ENCODE measurements at places on chromosomes 6 and 20.

DNA sequence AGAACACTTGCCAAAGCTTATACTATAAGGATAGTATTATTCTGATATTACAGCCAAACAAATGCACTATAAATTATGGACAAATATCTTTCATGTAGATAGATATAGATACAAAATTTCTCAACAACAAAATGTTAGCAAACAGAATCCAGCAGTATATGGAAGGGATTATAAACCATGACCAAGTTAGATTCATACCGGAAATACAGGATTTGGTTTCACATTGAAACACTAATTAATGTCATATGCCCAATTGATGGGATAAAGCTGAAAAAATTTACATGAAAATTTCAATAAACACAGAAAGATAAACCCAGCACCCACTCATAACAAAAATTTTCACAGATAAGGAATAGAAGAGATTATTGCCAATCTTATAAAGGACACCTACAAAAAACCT, 770.3 kb upstream of the SLC35B3 start:
- DNase-seq, result no peak
- no peaks in the 10 kb centered on the region for H3K27me3 ChIP-seq
- H3K27ac ChIP-seq, result no peak overlapping the region
- H3K4me3 ChIP-seq, result no peak overlapping the region

- peaks cover 2% of the 10 kb centered on the region for H3K27me3 ChIP-seq
- H3K4me3 ChIP-seq, result peak overlapping the region; percentile 98
- no peak overlapping the region for H3K27ac ChIP-seq
- peaks cover 16% of the 10 kb centered on the region for H3K4me1 ChIP-seq
These were observed 2.2 kb downstream of the RAB5IF start for GRCh38 chr20:36607586-36608387.

GRCh38 chr20:6091661-6092060, 31.2 kb downstream of the FERMT1 start:
- H3K36me3 ChIP-seq, result peaks cover 32% of the 10 kb centered on the region
- no peak for DNase-seq
- H3K4me3 ChIP-seq, result no peak overlapping the region
- no peaks in the 10 kb centered on the region for H3K27me3 ChIP-seq
- no peak overlapping the region for H3K27ac ChIP-seq

DNA sequence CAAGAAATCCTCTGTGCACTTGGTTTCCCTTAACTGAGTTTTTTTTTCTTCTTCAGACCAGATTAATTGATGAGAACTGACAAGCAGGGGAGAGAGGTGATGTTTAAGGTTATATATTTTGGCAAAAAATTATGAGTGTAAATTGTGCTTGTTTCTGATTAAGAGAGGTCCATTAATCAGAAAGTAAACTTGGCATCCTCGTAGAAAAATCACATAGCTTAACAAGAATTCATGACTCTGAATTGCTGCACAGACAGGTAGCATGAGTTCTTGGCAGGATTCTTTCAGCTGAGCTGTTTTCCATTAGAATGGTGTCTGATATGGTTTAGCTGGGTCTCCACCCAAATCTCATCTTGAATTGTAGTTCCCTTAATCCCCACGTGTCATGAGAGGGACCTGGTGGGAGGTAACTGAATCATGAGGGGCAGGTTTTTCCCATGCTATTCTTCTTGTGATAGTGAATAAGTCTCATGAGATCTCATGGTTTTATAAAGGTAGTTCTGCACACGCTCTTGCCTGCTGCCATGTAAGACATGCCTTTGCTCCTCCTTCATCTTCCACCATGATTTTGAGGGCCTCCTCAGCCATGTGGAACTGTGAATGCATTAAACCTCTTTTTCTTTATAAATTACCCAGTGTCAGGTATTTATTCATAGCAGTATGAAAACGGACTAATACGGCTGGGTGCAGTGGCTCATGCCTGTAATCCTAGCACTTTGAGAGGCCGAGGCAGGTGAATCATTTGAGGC, 34.2 kb upstream of the DDR1 start:
- no peak overlapping the region for H3K27ac ChIP-seq
- no peak overlapping the region for H3K4me3 ChIP-seq
- H3K4me1 ChIP-seq, result peaks cover 37% of the 10 kb centered on the region
- no peak for DNase-seq

GRCh38 chr20:45987108-45987780, 15.2 kb upstream of the ZNF335 start:
- peak; percentile 49 for DNase-seq
- no peaks in the 10 kb centered on the region for H3K36me3 ChIP-seq
- no peaks in the 10 kb centered on the region for H3K4me1 ChIP-seq
- H3K27ac ChIP-seq, result no peak overlapping the region

- H3K4me1 ChIP-seq, result no peaks in the 10 kb centered on the region
- H3K27me3 ChIP-seq, result no peaks in the 10 kb centered on the region
- no peak for DNase-seq
- H3K36me3 ChIP-seq, result no peaks in the 10 kb centered on the region
- no peak overlapping the region for H3K4me3 ChIP-seq
These were observed 42.9 kb downstream of the PHACTR3 start for GRCh38 chr20:59647271-59647670.

DNA sequence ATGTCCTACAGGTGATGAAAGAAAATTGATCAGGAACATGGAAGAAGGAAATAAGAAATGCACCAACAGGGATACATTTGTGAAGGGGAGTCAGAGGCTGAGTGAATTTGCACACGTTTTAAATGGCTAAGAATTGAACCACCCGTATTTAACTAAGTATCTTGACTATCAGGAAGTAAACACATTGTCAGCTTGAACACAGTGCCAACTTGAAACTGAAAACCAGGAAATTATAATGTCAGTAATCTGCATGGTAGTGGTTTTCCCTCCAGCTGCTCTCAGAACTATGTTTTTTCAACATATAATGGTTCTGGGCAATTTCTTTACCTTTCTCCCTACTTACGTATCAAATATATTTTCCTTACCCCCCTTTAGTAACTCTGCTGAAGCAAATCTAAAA, 366.5 kb upstream of the POU3F2 start:
- H3K27me3 ChIP-seq, result no peaks in the 10 kb centered on the region
- DNase-seq, result no peak
- H3K36me3 ChIP-seq, result no peaks in the 10 kb centered on the region
- peaks cover 5% of the 10 kb centered on the region for H3K4me1 ChIP-seq
- no peak overlapping the region for H3K4me3 ChIP-seq

DNA sequence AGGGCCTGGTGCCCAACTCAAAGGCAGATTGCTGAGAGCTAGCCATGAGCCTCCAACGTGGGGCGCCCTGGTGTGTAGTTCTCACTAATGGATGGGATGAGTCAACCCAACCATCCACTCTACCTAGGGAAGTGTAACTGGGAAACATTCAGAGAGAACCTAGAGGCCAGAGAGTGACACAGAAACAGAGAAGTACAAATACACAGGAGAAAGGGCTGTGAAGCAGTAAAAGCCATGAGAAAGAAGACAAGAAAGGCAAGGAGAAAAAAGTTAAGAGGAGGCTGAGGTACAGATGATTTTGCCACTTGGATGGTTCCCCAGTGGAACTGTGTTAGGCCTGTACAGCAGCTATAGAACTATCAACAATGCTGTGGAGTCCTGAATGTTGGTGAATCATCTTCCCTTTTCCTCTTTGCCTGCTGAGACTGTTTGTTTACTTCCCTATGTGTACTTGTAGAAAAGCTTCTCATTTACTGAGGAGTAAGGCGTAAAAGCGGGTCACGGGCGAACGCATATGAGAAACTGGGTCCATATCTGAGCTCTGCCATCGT, 39.0 kb downstream of the MAN1A1 start:
- peaks cover 68% of the 10 kb centered on the region for H3K4me1 ChIP-seq
- no peaks in the 10 kb centered on the region for H3K27me3 ChIP-seq
- peak overlapping the region; percentile 12 for H3K27ac ChIP-seq
- DNase-seq, result no peak
- H3K4me3 ChIP-seq, result no peak overlapping the region
- H3K36me3 ChIP-seq, result peaks cover 1% of the 10 kb centered on the region

DNA sequence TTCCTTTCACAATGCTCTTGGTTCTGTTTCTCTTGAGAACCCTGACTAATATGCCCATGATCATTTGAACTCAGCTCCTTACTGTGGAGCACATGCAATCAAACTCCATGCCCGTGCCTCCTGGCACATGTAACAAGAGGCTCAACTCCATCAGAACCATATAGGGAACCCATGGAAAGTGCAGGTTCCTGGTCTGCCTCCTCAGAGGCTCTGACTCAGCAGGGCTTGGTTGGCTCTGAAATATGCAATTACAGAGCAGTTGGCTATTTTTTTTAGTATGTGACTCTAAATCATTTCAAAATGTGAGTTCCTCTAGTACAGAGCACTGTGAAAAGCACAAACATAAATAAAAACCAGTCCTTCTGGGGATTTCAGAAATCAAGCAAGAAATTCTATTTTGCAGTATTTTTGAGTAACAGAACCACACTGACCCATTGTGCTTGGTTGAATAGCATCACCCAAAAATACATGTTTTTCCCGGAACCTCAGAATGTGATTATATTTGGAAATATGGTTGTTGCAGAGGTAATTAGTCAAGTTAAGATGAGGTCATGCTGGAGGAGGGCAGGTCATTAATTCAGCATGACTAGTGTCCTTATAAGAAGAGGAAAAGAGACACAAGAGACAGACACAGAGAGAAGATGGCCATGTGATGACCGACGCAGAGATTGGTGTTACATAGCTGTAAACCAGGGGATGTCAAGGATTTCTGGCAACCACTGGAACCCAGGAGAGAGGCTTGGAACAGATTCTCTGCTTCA, 13.2 kb upstream of the MAP3K4 start:
- H3K4me3 ChIP-seq, result no peak overlapping the region
- DNase-seq, result no peak
- no peaks in the 10 kb centered on the region for H3K27me3 ChIP-seq
- H3K27ac ChIP-seq, result no peak overlapping the region
- H3K36me3 ChIP-seq, result peaks cover 5% of the 10 kb centered on the region
- peaks cover 25% of the 10 kb centered on the region for H3K4me1 ChIP-seq

DNA sequence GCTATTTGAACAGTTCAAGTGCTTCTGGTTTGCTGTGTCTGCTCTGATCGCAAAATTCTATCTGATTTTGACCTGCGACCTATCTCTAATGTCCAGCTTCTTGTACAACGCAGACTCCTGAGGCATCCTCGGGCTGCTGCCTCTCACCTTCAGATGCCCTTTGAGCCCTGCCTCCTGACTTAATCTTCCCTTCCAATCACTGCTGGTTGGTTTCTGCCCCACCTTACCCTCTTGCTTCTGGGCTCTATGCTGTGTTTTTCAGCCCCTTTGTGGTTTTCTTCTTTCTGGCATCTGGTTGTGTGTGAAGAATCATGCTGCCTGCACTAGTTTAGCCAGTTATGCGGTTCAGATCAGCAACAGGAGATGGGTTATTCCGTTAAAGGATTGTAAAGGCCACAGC, 131.2 kb upstream of the THEMIS start:
- H3K4me1 ChIP-seq, result peaks cover 4% of the 10 kb centered on the region
- DNase-seq, result no peak
- peaks cover 13% of the 10 kb centered on the region for H3K36me3 ChIP-seq
- no peak overlapping the region for H3K27ac ChIP-seq
- no peak overlapping the region for H3K4me3 ChIP-seq

DNA sequence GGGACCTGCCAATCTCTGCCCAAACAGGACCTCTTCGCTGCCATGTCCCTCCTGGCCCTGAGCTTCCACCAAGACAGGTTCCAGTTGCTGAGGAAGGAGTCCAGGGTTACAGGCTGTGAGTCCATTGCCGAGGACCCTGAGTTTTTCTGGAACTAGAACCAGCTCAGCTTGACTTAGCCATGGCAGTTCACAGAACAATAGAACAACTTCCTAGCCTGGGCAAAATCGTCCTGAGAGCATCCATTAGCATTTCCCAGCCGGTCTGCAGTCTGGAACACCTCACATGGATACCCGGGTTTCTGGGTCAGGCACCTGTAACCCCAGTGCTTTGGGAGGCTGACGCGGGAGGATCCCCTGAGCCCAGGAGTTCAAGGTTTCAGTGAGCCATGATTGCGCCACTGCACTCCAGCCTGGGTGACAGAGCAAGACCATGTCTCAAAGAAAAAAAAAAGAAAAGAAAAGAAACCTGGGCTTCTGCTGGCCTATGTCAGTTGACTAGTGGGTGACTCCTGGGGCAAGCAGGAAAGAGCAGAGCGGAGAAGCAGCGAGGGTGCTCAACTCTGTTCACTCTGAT, 90.3 kb downstream of the TCP11 start:
- no peaks in the 10 kb centered on the region for H3K36me3 ChIP-seq
- H3K27ac ChIP-seq, result no peak overlapping the region
- no peak overlapping the region for H3K4me3 ChIP-seq
- no peaks in the 10 kb centered on the region for H3K27me3 ChIP-seq

DNA sequence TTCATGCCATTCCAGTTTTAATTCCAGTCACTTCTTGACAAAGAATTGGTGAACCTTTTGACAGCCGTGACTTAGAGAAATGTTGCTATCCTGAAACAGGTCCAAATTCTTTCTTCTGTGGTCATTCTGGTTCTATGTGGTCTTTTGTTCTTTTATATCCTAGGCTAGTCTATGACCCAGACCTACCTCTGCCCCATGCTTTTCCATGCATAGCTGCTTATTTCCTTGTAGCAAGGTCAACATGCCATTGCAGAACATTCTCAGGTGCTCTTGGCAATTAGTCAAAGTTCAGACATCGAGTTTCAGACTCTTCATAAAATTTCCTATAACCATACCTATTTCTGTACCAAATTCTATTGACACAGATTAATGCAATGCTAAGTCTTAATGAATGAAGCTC, 202.6 kb downstream of the PLCB1 start:
- no peaks in the 10 kb centered on the region for H3K4me1 ChIP-seq
- no peak for DNase-seq
- H3K36me3 ChIP-seq, result no peaks in the 10 kb centered on the region
- no peak overlapping the region for H3K27ac ChIP-seq

- H3K4me3 ChIP-seq, result no peak overlapping the region
- no peak for DNase-seq
- no peaks in the 10 kb centered on the region for H3K36me3 ChIP-seq
- no peaks in the 10 kb centered on the region for H3K4me1 ChIP-seq
- H3K27ac ChIP-seq, result no peak overlapping the region
These were observed 372.1 kb downstream of the KIF16B start for GRCh38 chr20:16201191-16201590.

DNA sequence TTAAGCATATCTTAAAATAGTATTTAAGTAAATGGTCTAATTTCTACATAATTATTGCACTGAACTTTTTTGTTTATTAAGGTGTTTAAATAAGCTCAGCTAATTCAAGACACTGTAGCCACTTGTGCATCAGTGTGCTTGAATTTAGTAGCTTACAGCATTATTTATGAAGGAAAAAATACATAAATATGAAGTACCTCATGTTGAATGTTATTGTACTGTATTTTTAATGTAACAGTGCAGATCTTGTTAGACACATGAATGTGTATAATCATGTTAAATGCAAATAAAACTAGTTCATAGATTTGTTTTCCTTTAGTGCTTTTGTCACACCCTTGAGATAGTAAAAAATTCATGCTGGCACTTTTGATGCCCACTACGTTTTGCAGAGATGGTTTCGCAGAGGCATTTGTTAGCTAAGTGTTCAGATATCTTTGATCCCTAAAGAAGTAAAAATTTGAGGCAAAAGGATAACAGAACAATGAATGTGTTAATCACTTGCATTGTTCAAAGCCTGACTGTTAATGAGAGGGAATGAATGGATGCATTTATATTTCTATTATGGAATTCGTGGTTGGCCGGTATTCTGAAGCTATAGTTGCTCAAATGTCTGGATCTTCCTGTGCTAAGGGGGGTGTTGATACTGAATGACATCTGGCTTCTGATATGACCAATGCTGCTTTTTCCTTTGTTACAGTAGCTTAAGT, 8.8 kb downstream of the BTBD3 start:
- peaks cover 43% of the 10 kb centered on the region for H3K36me3 ChIP-seq
- no peaks in the 10 kb centered on the region for H3K27me3 ChIP-seq
- peaks cover 12% of the 10 kb centered on the region for H3K4me1 ChIP-seq
- DNase-seq, result no peak
- H3K4me3 ChIP-seq, result no peak overlapping the region

Data from mesothelial cell of epicardium (in vitro differentiated cells).